IMR-90 (cell line): ENCODE measurements at places on chromosomes 13 and 19. TPM values are rescaled to one million over a fixed set of nuclear protein-coding genes. Genes with fewer than 3 reads are reported as not detected.

- DNase-seq, result no peak
Observed at GRCh38 chr13:67493835-67494234, 263.7 kb upstream of the PCDH9 start.

XRCC1 gene
- 21.3 and 25.9 TPM in 2 replicates for polyA plus RNA-seq

DNA sequence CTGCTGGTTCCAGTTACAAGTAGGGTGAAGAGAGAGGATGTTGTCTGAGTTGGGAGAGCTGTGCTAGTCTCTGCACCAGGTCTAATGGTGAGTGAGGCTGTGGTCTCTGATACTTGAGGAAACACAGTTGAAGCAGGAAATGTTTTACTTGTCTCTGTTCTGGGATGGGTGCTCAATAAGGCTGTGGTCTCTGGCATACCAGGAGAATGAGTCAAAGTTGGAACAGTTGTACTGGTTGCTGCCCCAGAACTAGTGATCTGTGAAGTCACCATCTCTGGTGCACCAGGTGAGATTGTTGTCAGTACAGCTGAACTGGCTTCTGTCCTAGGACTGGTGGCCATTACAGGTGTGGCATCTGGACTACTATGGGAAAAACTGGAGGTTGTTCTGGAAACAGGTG lies 74.7 kb downstream of the MUC16 start:
- no peak for DNase-seq

GRCh38 chr19:13187419-13187818 lies 37.2 kb downstream of the IER2 start:
- no peak for DNase-seq

IQCN gene
- polyA plus RNA-seq, result 0.60 and 0.67 TPM in 2 replicates

- DNase-seq, result no peak
Observed at GRCh38 chr19:19642506-19643157, 825 bp downstream of the GMIP start.

- no peak for DNase-seq
Observed at GRCh38 chr19:30558793-30559192, 186.6 kb downstream of the ZNF536 start.

CLEC17A gene
- 0.05 TPM in 1 of 2 replicates, not detected in the other for polyA plus RNA-seq

NCAN gene
- not detected in 2 replicates for polyA plus RNA-seq

DNA sequence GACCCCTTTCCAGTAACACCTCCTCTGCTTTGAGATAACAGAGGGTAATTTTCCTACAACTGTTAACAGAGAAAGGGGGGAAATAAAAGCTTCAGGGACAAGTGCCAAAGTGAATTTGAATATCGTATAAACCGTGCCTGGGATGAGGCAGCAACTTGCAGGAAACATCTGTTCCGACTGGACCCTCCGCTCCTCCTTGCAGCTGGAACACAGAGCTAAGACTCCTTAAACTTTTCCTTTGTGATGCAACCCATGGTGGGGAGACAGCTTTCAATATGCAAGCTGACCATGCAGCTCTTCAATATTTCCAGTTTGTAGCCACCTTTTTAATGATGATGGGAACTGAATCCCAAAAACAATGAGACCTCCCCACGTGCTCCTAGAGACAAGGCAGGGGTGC lies 432.6 kb downstream of the ZNF536 start:
- no peak for DNase-seq

CYP4F2 gene
- polyA plus RNA-seq, result not detected in 2 replicates

CALR gene
- 1,894 and 1,932 TPM in 2 replicates for polyA plus RNA-seq

DNA sequence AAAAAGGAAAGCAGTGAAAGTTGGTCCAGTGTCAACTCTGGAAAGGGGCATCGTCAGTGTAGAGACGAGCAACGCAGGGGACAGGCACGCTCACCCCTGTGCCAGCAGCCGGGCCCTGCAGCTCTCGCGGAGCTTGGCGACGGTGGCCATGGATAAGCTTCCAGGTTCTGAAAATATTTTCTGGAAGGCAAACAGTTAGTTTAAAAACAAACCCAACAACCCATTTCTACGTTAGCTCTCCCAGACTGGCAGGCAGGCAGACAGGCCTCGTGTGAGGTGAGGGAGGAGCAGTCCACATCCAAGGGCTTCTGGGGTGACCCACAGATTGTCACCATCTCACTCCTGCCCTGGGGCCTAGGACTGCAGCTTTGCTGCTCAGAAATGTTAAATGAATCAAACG lies 27.4 kb downstream of the LAMP1 start:
- no peak for DNase-seq

DNA sequence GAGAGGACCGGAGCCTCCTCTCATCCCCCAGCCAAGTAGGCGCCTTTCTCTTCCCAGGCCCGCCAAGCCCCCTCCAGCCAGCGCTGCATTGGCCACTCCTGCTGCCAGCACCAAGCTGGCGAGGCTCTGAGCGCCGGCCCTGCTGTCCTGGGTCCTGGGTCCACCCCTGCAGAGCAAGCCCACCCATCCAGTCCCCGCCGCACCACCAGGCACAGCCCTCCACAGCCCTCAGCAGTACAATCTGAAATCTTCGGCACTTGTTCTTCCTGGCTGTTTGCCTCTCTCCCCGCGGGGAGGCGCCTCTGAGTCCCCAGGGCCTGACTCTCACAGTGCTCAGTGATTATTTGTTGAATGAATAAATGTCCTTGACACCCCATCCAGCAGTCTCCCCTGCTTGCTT lies 236.4 kb upstream of the SGCG start:
- no peak for DNase-seq

DNA sequence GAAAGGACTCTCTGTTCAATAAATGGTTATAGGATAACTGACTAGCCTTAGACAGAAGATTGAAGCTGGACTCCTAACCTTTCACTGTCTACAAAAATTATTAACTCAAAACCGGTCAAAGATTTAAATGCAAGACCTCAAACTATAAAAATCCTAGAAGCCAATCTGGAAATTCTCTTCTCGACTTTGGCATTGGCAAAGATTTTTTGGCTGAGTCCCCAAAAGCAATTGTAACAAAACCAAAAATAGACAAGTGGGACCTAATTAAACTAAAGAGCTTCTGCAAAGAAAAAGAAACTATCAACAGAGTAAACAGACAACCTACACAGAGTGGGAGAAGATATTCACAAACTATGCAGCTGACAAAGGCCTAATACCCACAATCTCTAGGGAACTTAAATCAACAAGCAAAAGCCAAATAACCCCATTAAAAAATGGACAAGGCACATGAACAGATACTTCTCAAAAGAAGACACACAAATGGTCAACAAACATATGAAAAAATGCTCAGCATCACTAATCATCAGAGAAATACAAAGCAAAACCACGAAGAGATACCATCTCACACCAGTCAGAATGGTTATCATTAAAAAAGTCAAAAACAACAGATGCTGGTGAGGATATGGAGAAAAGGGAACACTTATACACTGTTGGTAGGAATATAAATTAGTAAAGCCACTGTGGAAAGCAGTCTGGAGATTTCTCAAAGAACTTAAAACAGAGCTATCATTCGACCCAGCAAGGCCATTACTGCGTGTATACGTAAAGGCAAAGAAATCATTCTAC lies 266.3 kb downstream of the DNAJC15 start:
- peak; percentile 27 for DNase-seq

DNA sequence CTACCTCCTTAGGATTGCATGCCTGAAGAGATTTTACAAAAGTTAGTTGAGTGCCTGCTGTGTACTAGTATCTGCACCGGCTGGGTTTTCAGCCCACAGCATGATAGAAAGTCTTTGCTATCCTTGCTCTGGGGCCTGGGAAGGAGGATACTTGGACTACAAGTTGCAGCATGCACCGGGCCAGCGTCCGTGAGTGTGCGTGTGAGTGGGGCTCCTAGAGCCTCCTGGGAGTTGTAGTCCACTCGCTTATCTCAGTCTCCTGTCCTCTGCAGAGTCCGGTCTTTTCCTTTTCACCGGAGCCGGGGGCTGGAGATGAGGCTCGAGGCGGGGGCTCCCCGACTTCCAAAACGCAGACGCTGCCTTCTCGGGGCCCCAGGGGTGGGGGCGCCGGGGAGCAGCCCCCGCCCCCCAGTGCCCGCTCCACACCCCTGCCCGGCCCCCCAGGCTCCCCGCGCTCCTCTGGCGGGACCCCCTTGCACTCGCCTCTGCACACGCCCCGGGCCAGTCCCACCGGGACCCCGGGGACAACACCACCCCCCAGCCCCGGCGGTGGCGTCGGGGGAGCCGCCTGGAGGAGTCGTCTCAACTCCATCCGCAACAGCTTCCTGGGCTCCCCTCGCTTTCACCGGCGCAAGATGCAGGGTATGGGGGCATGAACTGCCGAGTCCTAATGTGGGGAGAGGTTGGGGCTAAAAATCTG lies 20.6 kb downstream of the BRSK1 start:
- DNase-seq, result no peak

DNA sequence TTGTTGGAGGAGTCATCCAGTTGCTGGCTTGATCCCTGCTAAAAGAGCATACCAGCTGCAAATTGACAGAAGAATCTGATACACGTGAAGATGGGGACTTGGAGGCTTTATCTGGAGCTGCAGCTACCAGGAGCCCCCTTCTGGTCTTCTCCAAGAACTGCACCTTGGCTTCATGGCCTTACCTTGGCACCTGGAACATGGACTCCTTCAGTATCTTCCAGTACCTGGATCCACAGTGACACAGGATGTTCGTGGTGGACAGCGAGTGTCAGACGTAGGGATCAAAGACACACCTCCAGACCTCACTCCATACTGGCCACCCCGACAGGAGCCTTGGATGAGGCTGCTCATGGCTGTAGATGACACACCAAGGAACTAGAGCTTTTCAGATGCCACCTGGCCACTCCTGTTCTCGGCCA lies 9.9 kb upstream of the ACSBG2 start:
- peak; percentile 77 for DNase-seq

CBY2 gene
- polyA plus RNA-seq, result not detected in 2 replicates

CACNG6 gene
- not detected in 2 replicates for polyA plus RNA-seq

- DNase-seq, result peak; percentile 41
Observed at GRCh38 chr13:50025436-50025835, 10.2 kb downstream of the KCNRG start.

GRCh38 chr19:17184371-17184841 lies 30.8 kb upstream of the USE1 start:
- DNase-seq, result peak; percentile 7

GRCh38 chr13:47220453-47221140 lies 323.7 kb upstream of the HTR2A start:
- DNase-seq, result peak; percentile 23

CALR3 gene
- not detected in 2 replicates for polyA plus RNA-seq

DNA sequence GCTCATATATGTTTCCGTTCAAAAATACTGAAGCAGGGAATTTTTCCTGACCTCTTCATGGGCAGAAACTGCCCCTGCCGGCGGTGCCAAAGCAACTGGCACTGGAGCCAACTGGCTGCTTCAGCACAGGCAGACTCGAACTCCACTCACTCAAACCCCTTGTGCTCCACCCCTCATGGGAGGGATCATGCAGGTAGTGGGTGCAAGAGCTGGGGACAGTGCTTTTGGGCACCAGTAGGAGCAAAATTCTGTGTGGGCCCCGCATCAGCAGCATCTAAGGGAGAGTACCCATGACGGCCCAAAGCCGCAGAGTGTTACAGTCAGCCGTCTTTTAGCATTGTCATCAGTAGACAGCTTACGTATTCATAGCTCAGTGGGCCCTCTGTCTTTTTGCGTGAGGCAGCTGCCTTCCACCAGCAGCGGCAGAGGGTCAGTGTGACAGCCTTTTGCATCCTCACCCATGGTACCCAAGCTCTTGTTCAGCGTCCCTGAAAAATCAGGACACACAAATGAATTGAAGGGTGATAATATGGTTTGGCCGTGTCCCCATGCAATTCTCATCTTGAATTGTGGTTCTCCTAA lies 393.8 kb downstream of the SLITRK6 start:
- DNase-seq, result no peak

DNA sequence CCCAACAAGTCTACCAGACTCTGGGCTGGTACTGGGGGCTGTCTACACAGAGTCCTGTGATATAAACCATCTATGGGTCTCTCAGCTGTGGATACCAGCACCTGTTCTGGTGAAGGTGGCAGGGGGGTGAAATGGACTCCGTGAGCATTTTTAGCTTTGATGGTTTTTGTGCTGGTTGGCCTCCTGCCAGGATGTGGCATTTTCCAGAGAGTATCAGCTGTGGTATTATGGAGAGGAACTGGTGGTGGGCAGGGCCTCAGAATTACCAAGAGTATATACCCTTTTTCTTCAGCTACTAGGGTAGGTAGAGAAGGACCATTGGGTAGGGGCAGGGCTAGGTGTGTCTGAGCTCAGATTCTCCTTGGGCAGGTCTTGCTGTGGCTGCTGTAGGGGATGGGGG lies 1920.9 kb upstream of the PCDH20 start:
- no peak for DNase-seq

GRCh38 chr13:104616990-104617389 lies 1550.8 kb upstream of the SLC10A2 start:
- no peak for DNase-seq

DNA sequence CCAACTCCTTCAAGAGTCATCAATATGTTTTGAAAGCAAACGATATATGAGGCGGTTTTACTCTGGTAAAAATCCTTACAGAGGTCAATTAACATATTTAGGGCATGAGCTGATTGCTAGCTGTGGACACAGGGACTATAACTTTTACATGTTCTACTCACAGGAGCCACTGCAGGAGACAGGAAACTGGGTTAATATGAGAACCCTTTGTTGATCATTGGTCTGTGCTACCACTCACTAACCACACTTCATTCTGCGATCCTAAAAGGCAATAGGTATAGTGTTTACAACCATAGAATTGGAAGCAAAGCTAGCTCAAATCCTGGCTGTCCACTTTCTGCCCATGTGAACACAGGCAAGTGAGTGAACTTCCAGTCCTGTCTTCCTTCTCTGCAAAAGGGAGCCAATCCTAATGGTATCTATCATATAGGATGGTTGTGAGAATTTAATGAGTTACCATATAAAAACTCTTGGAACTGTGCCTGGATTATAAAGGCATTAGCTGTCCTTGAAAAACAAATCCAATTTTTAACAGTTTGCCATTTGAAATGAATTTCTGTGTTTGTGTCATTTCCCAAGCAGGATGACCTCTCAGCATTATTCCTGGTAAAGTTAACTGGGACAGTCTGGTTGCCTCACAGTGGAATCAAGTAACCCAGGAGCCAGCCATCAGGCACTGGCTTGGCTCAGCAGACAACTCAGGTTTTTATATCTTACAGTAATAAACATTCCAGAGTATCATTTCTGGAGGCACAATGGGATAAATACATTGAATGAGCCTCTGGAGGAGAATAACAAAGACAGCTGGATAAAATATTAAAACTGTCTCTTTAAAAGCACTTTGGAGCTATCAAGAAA lies 29.8 kb upstream of the RAP2A start:
- peak; percentile 28 for DNase-seq

DNA sequence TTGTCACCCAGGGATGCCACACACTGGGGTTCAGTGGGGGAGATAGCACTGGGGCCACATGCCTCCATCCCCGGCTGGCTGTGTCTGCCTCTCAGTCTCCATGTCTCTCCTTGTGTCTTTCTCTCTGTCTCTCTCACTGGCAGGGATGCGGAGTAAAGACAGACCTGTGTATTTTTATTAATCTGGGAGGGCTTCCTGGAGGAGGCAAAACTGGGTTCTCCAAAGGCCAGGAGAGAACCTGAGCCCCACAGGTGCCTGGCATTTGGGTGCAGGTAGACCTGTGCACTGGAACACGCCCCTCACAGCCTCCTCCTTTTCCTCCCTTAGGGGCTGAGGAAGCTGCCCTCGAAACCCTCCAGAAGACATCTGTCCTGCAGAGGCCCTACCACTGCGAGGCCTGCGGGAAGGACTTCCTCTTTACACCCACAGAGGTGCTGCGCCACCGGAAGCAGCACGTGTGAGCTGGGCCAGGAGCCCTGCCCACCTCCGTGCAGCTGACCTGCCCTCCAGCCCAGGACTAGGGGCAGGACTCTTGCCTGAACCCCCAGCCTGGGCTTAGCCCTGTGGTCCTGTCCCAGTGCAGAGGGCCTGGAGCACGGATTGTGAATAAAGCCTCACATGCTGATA lies 32.7 kb downstream of the DHX34 start:
- DNase-seq, result no peak

GRCh38 chr19:7140137-7140536 lies 70.6 kb downstream of the ZNF557 start:
- no peak for DNase-seq
